ENCODE measurements at places on chromosomes 16 and 17.

DNA sequence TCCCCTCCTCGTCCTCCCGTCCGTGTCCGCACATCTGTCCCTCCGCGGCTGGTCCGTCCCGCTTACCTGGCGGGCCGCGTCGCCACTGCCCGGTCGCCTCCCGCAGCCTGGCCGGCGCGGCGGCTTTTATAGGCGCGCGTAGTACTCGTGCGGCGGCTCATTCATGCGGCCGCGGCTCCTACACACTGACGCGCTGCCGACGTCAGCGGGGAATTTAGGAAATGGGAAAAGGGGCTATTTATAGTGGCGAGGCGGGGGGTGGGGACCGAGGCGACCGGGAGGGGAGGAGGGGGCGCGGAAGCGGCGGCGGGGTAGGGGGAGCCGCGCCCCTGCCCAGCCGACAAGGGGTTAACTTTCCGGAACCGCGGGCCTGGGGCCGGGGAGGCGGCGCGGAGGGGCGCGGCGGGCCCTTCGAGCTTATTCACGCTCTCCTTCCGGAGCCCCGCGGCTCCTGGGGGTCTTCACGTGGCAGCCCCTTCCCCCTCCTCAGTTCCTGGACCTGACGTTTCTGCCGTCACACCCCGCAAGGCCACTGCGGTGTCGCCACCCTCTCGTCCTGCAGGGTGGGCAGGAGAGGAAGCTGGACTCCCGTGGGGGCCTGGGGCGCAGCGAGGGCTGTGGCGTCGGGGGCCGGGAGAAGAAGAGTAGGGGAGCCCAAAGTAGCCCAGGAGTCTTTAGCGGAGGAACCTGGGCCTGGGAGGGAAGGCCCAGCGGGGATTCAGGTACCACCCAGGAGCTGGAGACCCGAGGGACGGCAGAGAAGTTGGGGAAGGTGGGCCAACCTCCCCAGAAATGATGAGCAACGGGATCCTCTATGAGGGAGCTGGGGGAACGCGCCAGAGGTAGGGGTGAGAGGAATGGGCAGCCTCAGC lies 3.6 kb upstream of the HIC1 start:
- no peak for DNase-seq

- no peak for DNase-seq
Measured at GRCh38 chr17:67585077-67585602, 132.6 kb upstream of the NOL11 start.

DNA sequence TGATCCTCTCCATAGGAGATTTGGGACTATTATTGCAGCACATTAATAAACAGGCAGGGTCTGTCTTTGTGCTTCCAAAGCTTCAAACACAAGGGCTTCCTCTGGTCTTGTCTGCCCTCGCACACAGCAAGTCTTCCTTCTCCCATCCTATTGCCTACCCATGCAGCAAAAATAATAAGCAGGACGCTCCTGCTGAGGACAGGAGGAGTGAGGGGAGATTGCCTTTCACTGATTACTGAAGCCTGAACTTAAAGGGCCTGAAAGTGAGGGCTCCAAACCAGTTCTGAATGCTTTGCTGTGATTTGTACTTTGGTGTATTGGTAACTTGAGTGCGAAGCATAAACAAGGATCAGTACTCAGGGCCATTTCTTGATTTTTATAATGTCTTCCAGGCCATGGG lies 197.6 kb upstream of the XYLT1 start:
- DNase-seq, result no peak

DNA sequence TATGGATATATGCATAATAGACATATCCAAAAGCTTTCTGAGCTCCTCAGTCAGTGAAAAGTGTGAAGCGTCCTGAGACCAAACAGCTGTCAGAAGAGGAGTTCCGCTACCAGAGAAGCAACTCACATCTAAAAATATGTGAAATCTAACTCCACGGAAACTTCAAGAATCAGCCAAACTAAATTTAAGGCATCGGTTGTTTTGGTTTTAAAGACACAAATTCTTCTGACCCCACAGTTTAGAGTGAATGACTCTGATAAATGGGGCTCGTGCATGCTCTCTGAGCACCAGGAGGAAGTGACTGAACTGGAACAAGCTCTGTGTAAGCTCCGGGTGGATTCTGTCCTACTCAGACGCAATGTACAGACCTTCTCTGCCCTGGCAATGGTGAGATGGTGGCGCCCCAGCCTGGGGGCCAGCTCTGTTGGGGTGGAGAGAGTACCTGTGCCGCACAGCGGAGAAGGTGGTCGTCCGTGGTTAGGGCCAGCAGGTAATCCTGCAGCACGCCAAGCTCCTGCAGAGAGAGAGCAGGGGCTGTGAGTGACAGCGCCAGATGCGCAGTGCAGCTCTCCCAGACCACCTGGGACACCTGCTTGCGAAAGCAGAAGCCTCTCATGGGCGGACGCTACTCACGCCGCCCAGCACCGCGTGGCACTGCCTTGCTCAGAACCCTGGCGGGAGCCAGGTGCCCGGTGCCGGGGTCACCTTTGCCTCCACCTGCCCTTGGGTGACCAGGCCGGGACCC lies 44.4 kb upstream of the ATP2A3 start:
- no peak for DNase-seq

- no peak for DNase-seq
Measured at GRCh38 chr17:27518048-27518447, 61.8 kb downstream of the KSR1 start.

- DNase-seq, result no peak
Measured at GRCh38 chr17:77829843-77830799, 128.4 kb upstream of the TNRC6C start.

GRCh38 chr16:19210280-19210924 lies 42.4 kb downstream of the SYT17 start:
- DNase-seq, result peak; percentile 22

- no peak for DNase-seq
Measured at GRCh38 chr17:57305908-57306504, 49.7 kb downstream of the MSI2 start.

GRCh38 chr16:87570938-87571867 lies 31.1 kb upstream of the JPH3 start:
- no peak for DNase-seq

DNA sequence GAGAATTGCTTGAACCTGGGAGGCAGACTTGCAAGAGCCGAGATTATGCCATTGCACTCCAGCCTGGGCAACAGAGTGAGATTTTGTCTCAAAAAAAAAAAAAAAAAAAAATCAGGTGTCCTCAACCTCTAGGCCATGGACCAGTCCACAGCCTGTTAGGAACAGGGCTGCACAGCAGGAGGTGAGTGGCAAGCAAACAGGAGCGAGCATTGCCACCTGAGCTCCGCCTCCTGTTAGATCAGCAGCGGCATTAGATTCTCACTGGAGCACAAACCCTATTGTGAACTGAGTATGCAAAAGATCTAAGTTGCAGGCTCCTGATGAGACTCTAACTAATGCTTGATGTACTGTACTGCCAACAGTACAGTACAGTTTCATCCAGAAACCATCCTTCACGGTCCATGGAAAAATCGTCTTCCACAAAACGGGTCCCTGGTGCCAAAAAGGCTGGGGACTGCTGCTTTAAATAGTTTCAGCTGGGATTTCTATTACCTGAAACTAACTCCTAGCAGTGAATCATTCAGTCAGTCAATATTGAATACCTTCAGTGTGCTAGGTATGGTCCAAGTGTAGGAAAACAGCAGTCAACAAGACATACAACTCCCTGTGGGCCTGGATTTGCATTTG lies 56.3 kb upstream of the DHX40 start:
- no peak for DNase-seq

DNA sequence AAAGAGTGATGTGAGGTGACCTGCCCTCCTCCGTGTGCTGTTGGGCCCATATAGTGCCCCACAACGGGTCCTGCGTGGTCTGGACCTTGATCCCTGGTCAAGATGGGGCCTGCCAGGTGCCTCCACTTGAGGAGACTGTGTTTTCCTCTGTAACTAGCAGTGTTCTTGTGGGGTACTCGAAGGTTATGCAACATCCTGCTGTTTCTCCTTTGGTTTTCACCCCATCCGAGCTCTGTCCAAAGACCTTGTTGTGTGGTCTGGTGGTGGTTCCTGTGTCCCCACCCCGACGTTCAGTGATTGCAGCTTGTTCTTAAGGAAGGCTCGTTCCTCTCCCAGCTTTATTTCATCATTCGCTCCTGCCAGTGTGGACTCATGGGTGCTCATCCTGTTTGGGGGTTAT lies 38.7 kb upstream of the ZNF750 start:
- no peak for DNase-seq

GRCh38 chr17:28142305-28142704 lies 99.8 kb downstream of the NLK start:
- DNase-seq, result no peak

GRCh38 chr16:6375465-6376075 lies 957.1 kb upstream of the RBFOX1 start:
- no peak for DNase-seq

- DNase-seq, result no peak
Measured at GRCh38 chr17:4492721-4493561, 5.7 kb upstream of the SPNS2 start.

DNA sequence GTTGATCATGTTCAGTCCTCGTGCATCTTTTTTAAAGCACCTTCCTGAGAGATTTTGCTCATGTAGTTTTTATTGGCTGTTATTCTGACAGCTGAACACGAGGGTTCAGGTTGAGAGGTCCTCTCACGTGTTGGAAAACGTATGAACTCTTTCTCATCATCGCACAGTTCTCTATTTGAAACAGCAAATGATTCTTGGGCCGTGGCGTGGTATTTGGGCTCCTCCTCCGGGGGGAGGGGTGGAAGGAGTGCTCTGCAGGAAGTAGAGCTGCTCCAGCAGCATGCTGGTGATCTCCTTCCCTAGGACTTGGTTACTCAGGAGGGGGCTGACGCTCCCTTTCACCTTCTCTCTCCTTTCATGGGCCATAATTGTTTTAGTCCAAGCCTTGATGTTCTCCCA lies 70.4 kb downstream of the KSR1 start:
- no peak for DNase-seq

DNA sequence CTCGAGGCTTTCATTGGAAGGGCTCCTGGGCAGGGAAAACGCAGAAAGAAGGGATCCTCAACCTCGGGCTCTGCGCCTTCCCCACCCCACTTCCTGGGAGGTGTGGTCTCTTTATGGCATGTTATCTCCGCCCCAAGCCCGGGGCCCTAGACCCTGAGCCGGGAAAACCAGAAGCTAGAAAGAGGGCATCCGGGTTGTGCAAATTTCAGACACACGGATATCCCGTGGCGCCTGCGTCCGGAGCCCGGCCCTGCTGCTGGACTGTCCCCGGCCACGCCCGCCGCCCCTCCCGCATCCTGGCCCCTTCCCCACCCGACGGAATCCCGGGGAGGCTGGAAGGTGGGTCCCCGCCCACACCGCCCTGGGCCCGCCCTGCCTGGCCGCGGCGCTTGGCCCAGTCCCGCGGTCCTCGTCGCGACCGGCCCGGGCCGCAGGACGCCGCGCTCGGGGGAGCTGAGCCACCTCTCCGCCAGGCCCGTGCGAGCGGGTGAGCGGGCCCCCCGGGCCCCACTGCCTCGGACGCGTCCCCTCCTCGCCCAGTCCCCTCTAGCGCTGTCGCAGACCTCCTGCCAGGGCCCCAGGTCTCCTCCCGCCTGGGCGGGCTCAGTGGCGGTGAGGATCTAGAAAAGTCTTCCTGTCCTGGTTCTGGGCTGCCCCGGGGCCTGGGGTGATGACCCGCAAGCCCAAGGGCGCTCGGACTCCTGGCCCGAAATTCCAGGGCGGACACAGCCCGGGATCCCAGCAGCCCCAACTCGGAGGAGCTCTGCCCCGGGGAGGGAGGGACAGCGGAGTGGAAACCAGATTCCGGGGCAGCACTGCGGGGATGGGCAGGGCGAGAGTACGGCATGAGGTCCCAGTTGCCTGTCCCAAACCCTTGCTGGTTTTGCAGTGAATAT lies at the start of gene SLC16A5:
Gene SLC16A5, plus strand, starts transcription at position 397 of the 896 bp plus-strand sequence. CDS start 5,683 bp downstream, outside the sequence.
- peak; percentile 57 for DNase-seq

DNA sequence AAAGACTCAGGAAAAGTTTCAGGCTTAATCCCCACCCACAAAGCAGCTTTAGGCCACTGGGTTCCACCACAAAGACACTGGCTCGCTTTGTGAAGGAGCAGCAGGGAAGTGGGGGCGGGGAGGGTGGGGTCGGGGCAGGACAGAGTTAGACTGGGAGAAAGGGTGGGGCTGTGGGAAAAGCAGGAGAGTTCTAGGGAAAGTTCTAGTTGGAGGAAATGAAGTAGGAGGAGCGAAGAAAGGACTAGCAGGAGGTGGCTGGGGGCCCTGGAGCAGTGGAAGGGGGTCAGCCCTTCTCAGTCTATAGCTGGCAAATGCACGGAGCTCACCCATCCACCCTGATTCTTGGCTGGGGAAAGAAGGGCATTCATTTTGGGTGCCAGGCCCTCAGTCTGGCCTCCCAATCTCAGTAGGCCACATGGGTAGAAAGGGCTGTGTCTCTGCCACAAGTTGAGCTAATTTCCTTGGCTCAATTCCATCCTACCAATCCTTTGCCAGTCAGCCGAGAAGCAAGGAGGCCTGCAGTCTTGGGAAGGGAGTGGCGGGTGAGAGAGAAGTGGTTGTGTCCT lies 4.6 kb downstream of the INPP5K start:
- DNase-seq, result no peak

GRCh38 chr16:15457958-15458357 lies 23.6 kb downstream of the BMERB1 start:
- no peak for DNase-seq

GRCh38 chr16:11257131-11257938 lies 1.3 kb upstream of the SOCS1 start:
- DNase-seq, result no peak

DNA sequence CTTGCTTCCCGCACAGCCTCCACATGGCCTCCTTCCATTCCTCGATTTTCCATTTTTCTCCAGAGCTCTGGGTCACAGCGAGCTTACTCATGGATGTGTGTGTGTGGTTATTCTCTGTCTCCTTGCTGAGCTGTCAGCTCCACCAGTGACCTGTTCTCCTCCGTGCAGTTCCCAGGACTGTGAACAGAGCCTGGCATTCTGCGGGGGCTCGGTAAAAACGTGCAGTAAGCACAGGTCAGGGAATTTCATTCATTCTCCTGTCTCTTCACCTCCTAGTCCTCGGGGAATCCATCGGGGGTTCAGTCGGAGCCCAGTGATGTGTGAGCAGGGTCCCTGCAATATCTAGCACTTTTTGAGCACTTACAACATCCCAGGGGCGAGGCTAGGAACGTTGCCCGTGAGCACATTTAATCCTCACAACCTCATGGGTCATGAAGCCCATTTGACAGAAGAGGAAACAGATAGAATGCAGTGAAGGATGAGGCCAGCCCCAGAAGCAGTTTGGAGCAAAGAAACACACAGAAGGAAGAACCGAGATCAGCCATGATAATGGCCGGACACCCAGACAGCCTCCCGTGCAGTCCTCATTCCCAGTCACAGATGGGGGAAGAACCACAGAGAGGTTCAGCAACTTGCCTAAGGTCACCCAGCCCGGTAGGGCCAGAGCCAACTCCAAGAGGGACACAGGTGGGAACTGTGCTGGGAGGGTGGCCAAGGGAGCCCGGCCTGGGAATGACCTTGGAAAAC lies 183.2 kb upstream of the GSE1 start:
- DNase-seq, result no peak
